Esophagus squamous epithelium (tissue), 5 donors: ENCODE measurements at places on chromosomes 7 and 10.

- DNase-seq: no peak
These were observed 8.3 kb upstream of the ATP6V0E2 start for GRCh38 chr7:149865437-149865836.

- DNase-seq: no peak
These were observed 9.0 kb downstream of the PLPP4 start for GRCh38 chr10:120466006-120466405.

DNA sequence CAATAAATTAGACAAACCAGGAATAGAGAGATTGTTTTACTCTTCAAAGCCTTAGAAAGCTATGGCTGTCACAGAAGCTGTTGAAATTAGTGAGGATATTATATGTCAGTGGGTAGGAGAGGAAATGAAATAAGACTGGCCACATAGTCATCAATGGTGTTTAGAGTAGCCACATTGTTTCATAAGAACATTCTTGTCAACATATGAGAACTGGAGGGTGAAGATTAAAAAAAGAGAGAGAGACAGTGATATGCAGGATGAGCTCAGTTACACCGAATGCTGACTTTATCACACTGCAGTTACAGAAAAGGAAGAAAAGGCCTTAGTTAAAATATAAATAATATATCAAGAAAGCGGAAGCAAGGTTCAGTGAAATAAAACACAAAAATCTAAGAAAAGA, 412.0 kb downstream of the CNTNAP2 start:
- DNase-seq: no peak

GRCh38 chr7:47596502-47597202, 14.7 kb upstream of the TNS3 start:
- DNase-seq: no peak
